NCI-H1930 (cell line): ENCODE measurements at places on chromosomes 2 and 18.
A peak's percentile ranks its signal among the peaks of the same experiment; 100 is the strongest.

DNA sequence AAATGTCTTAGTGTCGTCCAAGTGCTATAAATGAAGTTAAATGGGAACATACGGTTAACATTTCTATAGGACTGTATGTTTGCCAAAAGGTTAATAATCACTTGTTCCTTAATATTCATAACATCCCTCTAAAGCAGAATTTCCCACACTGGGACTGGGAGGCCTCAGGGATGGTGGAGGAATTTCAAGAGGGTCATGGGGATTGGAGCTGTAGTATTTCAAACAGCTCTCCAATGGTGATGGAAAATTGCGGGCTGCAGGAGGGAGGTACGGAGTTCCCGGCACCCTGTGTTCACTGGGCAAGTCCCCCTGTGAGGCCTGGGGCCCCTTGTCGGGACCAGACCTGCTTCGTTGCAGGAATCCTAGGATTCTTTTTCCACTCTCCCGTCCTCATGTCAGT is 39.8 kb upstream of the CTAGE1 start:
- DNase-seq: no peak

- peak; percentile 37 for DNase-seq
Measured at GRCh38 chr18:9135912-9136314, 668 bp upstream of the ANKRD12 start.

DNA sequence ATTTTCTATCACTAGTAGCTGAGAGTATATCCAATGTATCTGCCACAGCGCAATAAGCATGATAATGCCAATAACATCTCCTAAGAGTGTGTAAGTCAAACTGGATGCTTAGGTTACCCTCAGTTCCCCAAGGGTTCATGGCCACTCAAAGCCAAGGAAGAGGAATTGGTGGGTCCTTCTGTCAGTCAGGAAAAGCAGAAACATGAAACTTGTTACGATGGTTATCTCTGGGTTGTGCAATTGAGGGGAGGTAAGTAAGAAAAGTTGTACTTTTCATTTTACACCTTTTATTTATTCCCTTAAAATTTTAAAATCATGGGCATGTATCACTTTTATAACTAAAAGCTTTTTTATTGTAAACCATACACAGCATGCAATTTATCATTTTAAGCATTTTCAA is 10.1 kb upstream of the GAD1 start:
- DNase-seq: no peak

DNA sequence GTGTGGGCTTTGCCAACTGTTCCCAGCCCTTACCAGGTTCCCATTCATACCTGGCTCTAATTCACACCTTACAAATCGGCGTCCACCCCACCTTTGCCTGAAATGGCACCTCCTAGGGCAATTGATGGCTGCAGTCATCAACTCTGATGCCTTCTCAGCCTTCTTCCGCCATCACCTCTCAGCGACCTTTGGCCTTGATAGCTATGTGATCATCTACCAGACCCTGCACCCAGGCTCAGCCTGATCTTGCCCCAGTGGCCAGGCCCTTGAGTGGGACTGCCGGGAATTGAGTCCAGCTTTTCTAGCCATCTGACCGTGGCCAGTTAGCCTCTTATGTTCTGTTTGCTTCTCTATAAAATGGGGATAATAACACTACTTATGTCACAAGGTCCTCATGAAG is 32.5 kb downstream of the PSD4 start:
- DNase-seq: no peak

- DNase-seq: peak; percentile 53
Measured at GRCh38 chr2:98649135-98649991, 41.0 kb downstream of the UNC50 start.

DNA sequence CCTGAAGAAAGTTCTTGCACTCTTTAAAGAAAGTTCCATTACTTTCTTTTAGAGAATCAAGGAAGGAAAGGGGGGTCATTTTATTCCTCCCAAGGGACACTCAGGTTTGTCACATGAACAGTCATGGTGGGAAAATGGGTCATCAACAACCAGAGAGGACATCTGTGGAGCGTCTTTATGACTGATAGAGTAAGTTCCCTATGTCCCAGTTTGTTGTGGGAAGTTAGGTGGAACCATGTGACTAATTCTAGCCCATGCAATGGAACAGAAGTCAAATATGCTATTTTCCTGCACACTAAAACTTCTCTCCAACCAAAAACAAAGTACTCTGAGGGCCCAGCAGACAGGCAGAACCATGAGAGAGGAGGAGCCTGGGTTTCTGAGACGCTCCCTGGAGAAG is 165.6 kb upstream of the SERTAD2 start:
- no peak for DNase-seq

DNA sequence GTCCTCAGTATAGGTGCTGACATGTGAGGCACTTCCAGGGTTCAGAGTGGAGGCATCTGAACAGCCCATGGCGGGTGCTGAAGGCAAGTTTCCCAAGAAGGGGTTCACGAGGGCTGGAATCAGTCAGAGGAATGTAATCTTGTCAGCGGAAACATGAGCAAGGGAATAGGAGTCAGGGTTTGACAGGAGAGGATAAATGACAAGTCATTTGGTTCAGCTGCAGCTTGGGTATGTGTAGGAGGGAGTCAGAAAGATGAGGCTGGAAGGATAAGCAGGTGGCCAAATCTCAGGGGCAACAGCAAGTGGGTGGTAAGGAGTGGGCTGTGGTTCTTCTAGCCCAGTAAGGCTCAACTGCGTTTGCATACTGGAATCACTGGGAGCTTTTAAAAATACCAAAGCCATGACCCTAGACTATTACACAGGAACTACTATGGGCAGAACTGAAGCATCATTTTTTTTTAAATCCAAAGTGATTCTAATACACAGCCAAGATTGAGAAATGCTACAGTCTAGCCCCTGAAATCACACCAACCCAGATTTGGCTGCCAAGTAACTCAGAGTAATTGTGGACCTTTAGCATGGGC is 41.8 kb upstream of the NAB1 start:
- no peak for DNase-seq

- no peak for DNase-seq
Measured at GRCh38 chr2:38214209-38214717, 138.3 kb upstream of the CYP1B1 start.

- no peak for DNase-seq
Measured at GRCh38 chr2:190990132-190990531, 23.8 kb downstream of the STAT1 start.

GRCh38 chr2:119809339-119810048 is 49.8 kb downstream of the PTPN4 start:
- no peak for DNase-seq

DNA sequence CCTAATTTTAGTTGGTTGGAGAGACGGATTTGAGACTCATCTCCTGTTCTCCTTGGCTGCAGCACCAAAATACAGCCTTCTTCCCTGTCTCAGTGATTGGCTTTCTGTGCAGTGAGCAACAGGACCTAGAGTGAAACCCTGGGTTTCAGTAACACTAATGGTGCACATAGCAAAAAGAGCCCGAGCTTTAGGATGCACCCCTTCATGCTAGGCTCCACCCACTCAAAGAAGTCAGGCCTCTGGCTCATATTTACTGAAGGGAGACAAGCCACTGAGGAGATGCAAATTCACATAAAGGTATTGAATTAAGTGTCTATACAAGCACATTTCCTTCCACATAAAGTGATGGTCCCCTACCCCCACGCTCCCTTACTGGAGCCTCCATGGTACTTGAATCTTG is 131.9 kb upstream of the CHAC2 start:
- no peak for DNase-seq

DNA sequence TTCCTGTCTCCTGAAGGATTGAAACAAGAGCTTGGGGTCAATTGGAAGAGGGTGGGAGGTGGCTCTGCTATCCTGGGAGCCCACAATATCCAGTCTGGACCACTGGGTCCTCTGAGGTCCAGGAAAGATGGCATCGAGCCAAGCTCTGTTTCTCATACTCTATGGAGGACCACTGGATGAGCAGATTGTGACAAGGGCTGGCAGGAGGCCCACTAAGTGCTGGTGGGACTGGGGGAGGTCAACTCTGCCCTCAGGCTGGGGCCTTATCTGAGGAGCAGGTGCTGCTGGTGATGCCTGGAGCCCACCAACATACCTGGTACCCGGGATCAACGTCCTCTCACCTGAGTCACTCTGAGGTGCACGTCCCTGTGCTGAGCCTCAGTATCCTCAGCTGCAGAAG is 142.4 kb downstream of the NDUFA10 start:
- no peak for DNase-seq

DNA sequence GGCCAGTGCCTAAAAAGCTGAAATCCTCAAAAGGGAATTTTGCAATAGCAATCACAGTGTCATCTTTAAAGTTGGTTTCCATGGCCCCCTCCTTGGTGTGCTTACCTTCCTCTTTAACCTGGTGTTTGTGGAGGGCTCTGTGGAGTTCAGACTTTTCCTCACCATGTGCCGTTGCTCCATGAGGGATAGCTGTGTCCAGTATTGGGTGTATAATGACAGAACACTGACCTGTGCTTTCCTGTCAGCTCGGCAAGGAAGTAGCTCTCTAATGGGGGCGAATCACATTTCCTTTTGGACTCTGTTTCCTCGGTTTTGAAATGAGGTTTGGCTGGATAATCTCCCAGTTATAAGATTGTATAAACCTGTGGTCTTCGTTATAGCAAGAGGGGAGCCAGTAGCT is 166.0 kb upstream of the DAPL1 start:
- DNase-seq: no peak

GRCh38 chr2:53181759-53182158 is 585.8 kb upstream of the CHAC2 start:
- DNase-seq: no peak

GRCh38 chr2:136393514-136393913 is 275.6 kb upstream of the CXCR4 start:
- DNase-seq: no peak
